ENCODE measurements at places on chromosomes 3 and 15. TPM values are rescaled to one million over a fixed set of nuclear protein-coding genes. Genes with fewer than 3 reads are reported as not detected.

DNA sequence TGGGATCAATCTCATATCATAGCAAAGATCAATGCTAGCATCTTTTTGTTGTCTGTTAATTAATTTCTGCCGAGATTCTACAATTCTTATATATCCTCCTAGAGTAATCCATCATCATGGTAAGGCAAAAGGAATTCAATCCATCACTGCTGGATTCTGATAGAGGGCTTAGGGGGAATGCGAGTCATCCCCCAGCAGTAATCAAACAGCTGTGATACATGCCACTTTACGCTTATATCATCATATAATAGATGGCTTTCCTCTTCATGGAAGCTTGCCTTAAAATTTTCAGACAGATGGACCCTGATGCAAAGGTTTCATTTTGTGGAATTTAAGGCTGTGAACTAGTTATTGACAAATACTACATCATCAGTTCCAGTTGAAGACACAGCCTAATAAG is 645.9 kb downstream of the CADM2 start:
- DNase-seq, result no peak

Gene SCN5A
- 0.58 TPM for total RNA-seq

Gene NLGN1
- total RNA-seq, result 6.5 TPM

Gene UBXN7
- 46.8 TPM for total RNA-seq

Gene SERPINI1
- total RNA-seq, result 2.2 TPM

- DNase-seq, result no peak
Measured at GRCh38 chr15:62933386-62933785, 109.2 kb upstream of the TPM1 start.
